Colonic mucosa (tissue), 4 donors: ENCODE measurements at places on chromosomes 7 and 10. TPM values are rescaled to one million over a fixed set of nuclear protein-coding genes. Genes with fewer than 3 reads are reported as not detected.

GRCh38 chr7:136925556-136925955, 57.1 kb downstream of the CHRM2 start:
- no peak for DNase-seq

DNA sequence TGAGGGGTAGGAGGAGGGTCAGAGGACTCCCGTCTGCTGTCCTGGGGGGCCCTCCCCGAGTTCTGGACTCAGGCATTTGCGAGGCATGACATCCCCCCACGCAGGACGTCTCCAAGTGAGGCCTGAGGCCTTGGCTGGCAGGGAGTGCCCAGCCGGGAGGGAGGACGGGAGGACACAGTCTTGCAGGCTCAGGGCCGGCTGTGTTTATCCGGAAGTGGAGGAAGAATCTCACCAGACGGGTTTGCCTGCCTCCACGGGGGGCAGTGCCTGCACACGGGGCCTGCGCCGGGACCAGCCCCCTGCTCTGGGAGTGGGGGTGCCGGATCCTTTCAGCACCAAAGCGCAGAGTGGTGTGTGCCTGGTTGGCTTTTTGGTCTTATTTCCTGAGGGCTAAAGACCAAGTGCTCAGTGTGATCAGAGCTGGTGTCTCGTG, 10.9 kb downstream of the PWWP2B start:
- DNase-seq = peak; percentile 94

DNA sequence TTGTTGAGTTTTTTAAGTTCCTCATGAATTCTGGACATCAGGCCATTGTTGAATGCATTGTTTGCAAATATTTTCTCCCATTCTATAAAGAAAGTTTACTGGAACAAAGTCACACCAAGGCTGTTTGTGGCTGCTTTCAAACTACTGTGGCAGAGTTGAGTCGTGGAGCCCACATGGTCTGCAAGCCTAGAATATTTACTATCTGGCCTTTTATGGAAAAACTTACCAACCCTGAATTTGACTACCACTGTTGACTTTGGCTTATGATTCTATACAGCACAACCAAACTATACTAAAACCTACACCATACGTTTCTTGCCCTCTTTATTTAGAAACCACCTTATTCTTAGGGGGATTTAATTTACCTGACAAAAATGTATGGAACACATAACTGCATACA, 239.1 kb downstream of the KCNMA1 start:
- DNase-seq = no peak

- DNase-seq = peak; percentile 81
Measured at GRCh38 chr10:31929261-31930022, 811 bp upstream of the ARHGAP12 start.

GRCh38 chr7:142314281-142314680, 56.4 kb upstream of the PRSS58 start:
- DNase-seq = no peak

- no peak for DNase-seq
Measured at GRCh38 chr7:99034932-99035722, 108.8 kb downstream of the SMURF1 start.

DNA sequence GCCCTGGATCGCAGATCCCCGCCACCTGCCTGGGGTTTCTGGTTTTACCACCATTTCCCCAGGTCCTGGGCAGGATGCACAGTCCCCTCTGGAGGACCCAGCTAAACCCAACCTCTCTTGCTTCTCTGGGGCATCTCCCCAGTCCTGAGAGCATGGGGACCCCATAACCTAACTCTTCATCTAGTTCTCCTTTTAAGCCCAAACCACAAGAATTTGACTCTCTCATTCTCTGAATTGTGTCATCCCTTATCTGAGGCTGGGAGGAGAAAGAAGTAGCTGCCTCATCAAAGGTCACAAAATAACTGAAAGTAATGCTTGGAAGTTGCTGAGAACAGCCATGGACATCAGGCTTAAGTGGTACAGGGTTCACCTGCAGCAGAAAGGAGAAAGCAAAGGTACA, 159.9 kb downstream of the FGFR2 start:
- no peak for DNase-seq

DNA sequence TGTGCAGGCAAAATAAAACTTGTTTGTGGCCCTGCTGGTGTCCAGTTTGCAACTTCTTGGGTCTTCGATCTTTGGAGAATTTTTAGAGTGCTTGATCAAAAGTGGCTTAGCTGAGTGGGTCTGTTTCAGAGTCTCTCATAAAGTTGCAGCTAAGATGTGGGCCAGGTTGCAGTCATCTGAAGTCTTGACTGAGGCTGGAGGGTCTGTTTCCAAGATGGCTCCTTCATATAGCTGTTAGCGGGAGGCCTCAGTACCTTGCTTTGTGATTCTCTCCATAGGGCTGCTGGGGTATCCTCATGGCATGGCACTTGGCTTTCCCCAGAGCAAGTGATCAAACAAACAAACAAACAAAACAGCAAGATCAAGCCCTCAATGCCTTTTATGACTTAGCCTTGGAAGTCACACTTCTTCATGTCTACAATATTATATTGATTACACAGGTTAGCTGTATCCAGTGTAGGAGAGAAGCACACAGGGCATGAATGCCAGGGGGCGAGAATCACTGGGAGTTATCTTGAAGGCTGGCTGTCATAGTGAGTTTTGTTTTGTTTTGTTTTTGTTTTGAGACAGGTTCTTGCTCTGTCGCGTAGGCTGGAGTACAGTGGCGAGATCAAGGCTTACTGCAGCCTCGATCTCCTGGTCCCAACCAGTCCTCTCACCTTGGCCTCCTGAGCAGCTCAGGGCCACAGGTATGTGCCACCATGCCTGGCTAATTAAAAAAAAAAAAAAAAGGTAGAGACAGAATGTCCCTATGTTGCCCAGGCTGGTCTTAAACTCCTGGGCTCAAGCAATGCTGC, 10.2 kb downstream of the CYP26A1 start:
- peak; percentile 3 for DNase-seq

DNA sequence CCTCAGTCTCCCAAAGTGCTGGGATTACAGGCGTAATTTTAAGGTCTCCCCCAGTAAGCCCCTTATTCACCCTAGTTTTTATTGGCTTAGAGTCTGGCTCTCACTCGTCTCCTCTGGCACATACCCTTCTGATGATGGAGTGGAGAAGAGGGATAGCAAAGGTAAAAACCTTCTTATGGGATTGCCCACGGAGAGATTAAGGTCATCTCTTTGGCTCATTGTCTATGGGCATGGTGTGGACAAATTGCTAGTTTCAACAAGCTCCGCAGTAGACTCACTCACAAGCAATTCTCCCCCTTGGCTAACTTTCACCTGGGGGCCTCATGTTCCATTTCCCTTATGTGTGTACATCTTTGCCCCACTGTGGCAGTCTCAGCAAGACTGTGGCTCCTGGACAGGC, 22.4 kb upstream of the TSGA13 start:
- no peak for DNase-seq

Gene CACUL1
- total RNA-seq = 37.9 TPM

Gene CPXM2
- 5.8 TPM for total RNA-seq

Gene SPDYE8
- not detected for total RNA-seq
